Activated naive CD8-positive, alpha-beta T cell treated with anti-CD3 and anti-CD28 coated beads for 36 hours (primary cell): ENCODE measurements at places on chromosomes 11 and 22. TPM values are rescaled to one million over a fixed set of nuclear protein-coding genes. Genes with fewer than 3 reads are reported as not detected.

- H3K36me3 ChIP-seq = peaks cover 9% of the 10 kb centered on the region
- no peak overlapping the region for H3K27ac ChIP-seq
- peaks cover 3% of the 10 kb centered on the region for H3K27me3 ChIP-seq
- no peak for DNase-seq
- no peaks in the 10 kb centered on the region for H3K4me1 ChIP-seq
- no peak overlapping the region for H3K4me3 ChIP-seq
Measured at GRCh38 chr22:33227791-33228190, 169.6 kb upstream of the SYN3 start.

DNA sequence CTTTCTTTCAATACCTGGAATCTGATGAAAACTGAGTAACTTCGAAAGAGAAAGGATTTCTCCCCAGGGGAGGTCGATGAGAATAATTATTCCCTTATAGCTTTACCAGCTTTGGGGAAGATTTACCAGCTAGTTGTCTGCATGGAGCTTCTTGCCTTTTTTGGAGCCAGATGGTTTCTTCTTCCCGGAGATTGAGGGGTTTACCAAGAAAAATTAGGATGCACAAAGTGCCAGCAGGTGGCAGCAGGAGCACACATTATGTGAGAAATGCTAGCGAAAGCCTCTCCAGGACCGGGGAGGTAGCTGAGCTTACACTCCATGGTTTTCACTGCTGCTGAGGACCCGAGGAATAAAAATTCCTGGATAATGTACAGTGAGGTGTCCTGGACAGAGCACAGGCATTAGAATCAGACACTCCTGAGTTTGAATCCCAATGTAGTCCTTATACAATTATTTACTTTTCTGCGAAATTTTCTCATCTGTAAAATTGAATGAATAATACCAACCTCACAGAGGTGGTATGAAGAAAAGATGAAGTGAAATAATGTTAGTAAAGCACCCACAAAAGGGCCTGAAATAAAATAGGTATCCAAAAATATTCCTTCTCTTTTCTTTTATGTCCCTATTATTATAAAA, 46.0 kb upstream of the PARVA start:
- no peaks in the 10 kb centered on the region for H3K36me3 ChIP-seq
- peaks cover 4% of the 10 kb centered on the region for H3K4me1 ChIP-seq
- H3K27ac ChIP-seq = no peak overlapping the region

DNA sequence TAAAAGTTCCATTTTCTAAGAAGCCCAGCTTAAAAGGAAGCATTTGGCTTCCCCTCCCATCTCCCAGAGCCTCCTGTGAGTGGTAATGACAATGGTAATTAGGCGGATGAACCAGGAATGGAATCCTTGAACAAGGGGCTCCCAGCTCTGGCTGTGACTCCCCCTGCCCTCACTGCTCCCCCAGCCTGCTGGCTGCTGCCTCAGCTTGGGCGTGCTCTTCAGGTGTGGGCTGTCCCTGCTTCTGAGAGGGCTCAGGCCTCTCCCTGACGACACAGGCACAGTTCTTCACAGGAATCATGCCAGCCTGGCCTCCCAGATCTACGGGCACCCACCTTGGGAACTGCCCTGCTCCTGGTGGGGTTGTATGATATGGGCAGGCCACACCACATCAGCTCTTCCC, 81.7 kb upstream of the NARS2 start:
- no peak overlapping the region for H3K4me3 ChIP-seq
- no peaks in the 10 kb centered on the region for H3K36me3 ChIP-seq
- no peak for DNase-seq
- peaks cover 4% of the 10 kb centered on the region for H3K27me3 ChIP-seq
- no peak overlapping the region for H3K27ac ChIP-seq
- peaks cover 28% of the 10 kb centered on the region for H3K4me1 ChIP-seq

DNA sequence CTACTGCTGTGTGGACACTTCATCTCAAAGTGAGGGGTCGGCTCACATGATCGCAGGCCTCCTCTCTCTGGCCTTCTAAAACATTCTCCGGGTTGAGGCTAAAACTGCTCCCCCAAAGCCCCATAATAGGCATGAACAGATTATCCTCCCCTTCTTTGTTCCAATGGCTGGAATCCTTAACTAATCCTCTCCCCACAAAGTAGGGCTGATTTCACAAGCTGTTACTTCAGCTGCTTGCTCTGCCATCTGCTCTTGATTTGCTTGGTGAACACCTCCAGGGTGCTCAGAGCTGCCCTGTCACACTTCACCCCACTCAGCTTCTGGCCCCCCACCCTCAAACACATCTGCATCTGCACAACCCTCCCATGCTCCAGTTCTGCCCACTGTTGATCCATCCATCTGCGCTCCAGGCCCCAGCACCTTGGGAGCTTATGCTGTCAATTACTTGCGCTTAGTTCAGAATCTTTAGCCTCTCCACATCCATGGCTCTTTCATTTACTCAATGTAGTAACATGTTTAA, 173.1 kb upstream of the API5 start:
- no peak for DNase-seq
- no peaks in the 10 kb centered on the region for H3K36me3 ChIP-seq
- no peak overlapping the region for H3K27ac ChIP-seq
- no peak overlapping the region for H3K4me3 ChIP-seq

- peaks cover 2% of the 10 kb centered on the region for H3K4me1 ChIP-seq
- no peak overlapping the region for H3K27ac ChIP-seq
- DNase-seq = no peak
Measured at GRCh38 chr22:18056161-18056666, 21.6 kb upstream of the PEX26 start.

DNA sequence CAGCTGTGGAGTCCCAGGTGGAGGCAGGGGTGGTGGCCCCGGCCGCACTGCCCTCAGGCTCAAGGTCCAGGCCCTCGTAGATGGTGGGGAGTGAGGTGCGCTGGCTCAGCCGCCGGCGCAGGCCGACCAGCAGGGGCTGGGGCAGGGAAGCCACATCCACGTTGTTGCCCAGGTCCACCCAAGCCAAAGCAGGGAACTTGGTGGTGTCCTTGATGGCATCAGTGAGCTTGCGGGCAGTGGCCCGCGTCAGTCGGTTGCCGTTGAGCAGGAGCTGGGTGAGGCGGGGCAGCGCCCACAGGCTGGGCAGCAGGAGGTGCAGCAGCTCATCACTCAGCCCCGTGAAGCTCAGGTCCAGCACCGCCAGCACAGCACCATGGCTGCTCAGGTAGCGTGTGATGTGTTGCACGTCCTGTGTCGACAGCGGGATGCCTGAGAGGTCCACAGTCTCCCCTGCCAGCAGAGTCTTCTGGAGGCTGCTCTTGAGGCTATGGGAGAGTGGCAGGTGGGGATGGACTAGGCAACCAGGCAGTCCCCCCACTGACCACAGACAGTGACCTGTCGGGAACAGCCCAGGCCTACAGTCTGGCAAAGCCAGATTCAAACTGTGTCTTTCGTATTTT, 6.8 kb downstream of the LRRC75B start:
- no peak for DNase-seq
- peaks cover 4% of the 10 kb centered on the region for H3K27me3 ChIP-seq
- H3K27ac ChIP-seq = no peak overlapping the region
- no peaks in the 10 kb centered on the region for H3K4me1 ChIP-seq
- no peak overlapping the region for H3K4me3 ChIP-seq
- no peaks in the 10 kb centered on the region for H3K36me3 ChIP-seq

- H3K27me3 ChIP-seq = no peaks in the 10 kb centered on the region
- H3K27ac ChIP-seq = no peak overlapping the region
- no peak for DNase-seq
- H3K4me1 ChIP-seq = no peaks in the 10 kb centered on the region
Measured at GRCh38 chr11:112348480-112349029, 87.9 kb upstream of the PLET1 start.

DNA sequence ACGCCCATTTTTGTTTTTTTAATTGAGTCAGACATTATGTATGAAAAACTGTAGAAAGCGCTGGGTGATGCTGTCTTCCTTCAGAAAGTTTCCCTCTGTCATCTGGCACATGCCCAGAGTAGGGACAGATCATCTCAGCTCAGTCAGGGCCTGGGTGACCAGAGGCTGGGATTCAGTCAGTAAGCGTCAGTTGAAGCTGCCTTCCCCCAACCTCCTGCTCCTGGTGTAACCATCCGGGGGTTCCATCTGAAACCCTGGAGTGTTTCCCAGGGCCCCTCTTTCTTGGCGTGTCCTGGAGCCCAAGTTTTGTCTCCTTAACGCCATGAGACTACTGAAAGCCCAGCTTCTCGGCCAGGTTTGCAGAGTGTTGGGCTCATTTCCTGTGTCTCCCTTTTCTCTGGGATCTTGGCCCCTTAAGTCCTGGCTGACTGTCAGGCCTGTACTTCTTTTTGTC, 10.7 kb downstream of the PPFIA1 start:
- H3K4me3 ChIP-seq = no peak overlapping the region
- DNase-seq = no peak
- peaks cover 7% of the 10 kb centered on the region for H3K4me1 ChIP-seq
- H3K36me3 ChIP-seq = peaks cover 20% of the 10 kb centered on the region
- no peaks in the 10 kb centered on the region for H3K27me3 ChIP-seq

DNA sequence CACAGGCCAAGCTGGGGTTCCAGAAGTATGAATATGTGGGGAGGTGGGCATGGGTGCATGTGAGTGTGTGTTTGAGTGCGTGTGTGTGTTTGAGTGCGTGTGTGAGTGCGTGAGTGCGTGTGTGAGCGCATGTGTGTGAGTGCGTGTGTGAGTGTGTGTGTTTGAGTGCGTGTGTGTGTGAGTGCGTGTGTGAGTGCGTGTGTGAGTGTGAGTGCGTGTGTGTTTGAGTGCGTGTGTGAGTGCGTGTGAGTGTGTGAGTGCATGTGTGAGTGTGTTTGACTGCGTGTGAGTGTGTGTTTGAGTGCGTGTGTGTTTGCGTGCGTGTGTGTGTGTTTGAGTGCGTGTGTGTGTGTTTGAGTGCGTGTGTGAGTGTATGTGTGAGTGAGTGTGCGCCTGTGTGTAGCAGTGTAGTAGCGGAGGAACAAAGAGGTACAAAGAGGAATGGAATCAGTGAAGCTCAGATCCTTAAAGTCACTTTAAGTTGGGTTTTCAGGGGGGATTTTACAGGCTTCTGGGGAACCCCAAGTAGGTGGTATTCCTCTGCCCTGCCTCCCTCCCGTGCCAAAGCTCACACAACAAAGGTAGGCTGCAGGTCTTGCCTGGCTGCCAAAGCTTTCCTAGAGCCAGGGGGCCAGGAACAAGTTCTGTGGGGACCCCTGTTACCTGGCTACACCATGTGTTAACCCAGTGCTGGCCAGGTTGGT, 137.1 kb downstream of the KIRREL3 start:
- no peak overlapping the region for H3K27ac ChIP-seq
- DNase-seq = no peak
- no peak overlapping the region for H3K4me3 ChIP-seq
- H3K36me3 ChIP-seq = no peaks in the 10 kb centered on the region
- H3K4me1 ChIP-seq = no peaks in the 10 kb centered on the region

GRCh38 chr11:117458275-117459122, 130.8 kb downstream of the CEP164 start:
- no peaks in the 10 kb centered on the region for H3K27me3 ChIP-seq
- peak; percentile 20 for DNase-seq
- no peak overlapping the region for H3K4me3 ChIP-seq
- peaks cover 9% of the 10 kb centered on the region for H3K36me3 ChIP-seq

KCTD14 gene
- 0.50 TPM for total RNA-seq

TALDO1 gene
- total RNA-seq = 243 TPM

SOX10 gene
- total RNA-seq = not detected

C11orf91 gene
- total RNA-seq = not detected

MUC5AC gene
- not detected for total RNA-seq

GVQW3 gene
- total RNA-seq = 1.8 TPM

YPEL1 gene
- total RNA-seq = 0.60 TPM
